ENCODE measurements at places on chromosomes 16 and 17. TPM values are rescaled to one million over a fixed set of nuclear protein-coding genes. Genes with fewer than 3 reads are reported as not detected.
A peak's percentile ranks its signal among the peaks of the same experiment; 100 is the strongest.

DNA sequence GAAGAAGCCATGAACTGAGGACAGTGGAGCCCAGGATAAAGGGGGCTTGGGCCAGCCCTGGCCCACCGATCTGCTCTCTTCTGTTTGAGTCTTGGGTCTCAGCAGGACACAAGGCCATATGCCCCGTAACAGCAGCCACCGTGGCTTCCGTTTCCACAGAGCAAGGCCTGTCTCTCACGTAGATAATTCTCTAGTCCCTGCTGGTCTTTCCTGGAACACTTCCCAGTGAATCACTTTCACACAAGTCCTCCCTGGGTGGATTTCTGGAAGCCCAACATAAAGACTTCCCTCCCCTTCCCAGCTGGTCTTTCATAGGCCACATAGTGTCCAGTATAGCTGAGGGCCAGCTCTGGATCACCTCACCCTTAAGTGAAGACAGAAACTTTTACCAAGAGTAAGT, 19.9 kb upstream of the C16orf78 start:
- DNase-seq: no peak

DNA sequence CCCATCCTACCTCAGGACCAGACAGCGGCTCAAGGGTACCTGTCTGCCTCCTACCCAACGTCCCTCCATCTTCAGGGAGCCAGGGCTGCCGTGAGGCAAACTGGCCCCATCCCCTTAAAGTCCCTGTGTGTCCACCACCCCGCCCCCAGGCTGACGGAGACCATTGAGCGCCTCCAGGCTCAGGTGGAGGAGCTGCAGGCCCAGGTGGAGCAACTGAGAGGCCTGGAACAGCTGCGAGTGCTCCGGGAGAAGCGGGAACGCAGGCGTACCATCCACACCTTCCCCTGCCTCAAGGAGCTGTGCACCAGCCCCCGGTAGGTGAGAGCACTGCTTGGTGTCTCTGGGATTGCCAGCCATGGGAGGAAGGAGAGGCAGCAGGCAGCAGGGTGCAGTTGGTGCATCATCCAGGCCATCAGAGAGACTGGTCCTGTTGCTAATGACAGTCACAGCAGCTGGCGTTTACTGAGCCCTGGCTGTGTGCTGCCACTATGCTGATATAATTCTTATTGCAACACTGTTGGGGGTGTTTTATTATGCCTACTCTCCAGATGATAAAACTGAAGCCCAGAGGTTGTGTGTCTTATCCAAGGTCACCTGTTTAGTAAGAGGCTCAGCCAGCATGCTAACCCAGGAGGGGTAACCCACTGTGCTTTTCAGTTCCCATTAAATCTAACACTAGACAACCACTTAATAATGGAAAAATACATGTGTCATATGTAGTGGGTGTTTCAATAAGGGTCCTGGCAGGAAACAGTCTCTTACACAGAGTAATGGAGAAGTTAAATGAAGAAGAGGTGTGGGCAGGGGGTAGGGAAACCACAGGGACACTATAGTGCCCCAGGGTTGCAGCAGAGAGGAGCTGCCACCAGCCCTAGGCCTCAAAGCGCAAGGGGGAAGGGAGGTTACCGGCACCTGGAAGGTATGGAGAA, 10.3 kb upstream of the MRPL58 start:
- DNase-seq: no peak

GRCh38 chr16:14205666-14206065, 134.5 kb downstream of the MRTFB start:
- no peak for DNase-seq

GRCh38 chr16:180681-181564, 664 bp downstream of the HBQ1 start:
- DNase-seq: peak; percentile 88

- DNase-seq: no peak
These were observed at the start of gene PRSS21 for GRCh38 chr16:2816751-2817339. Gene PRSS21, plus strand, starts transcription at chr16:2817237. Its CDS starts 32 bp downstream, at chr16:2817269.

- no peak for DNase-seq
These were observed 8.6 kb downstream of the ADGRG1 start for GRCh38 chr16:57637020-57637419.

DNA sequence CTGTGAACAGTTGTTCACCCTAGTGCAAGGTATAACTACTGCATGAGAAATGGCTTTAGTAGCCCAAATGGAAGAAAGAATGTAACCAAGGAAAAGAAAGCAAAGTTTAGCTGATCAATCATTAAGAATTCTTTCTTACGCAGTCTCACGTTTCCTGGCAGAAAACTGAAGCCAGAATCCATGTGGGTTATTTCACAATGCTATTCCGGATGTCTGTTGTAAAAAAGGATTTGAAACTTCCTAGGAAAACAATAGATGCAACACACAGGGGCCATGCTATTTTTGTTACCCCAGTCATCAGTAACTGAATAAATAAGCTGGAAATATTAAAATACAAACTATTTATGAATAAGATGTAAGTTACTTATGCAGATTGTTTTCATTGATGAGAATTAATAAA, 802.5 kb downstream of the CDH8 start:
- DNase-seq: no peak

GRCh38 chr16:51696376-51696775, 545.3 kb upstream of the SALL1 start:
- DNase-seq: no peak

DNA sequence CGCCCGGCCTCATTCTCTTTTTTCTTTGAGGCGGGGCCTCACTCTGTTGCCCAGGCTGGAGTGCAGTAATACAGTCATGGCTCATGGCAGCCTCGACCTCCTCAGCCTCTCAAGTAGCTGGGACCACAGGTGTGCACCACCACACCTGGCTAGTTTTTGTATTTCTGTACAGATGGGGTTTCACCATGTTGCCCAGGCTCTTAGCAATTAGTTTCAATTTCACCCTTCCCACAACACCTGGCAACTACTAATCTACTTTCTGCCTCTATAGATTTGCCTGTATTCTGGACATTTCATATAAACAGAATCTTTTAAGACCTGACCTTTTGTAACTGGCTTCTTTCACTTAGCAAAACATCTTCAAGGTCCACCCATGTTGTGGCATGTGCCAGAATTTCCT, 8.0 kb upstream of the NT5M start:
- DNase-seq: no peak

DNA sequence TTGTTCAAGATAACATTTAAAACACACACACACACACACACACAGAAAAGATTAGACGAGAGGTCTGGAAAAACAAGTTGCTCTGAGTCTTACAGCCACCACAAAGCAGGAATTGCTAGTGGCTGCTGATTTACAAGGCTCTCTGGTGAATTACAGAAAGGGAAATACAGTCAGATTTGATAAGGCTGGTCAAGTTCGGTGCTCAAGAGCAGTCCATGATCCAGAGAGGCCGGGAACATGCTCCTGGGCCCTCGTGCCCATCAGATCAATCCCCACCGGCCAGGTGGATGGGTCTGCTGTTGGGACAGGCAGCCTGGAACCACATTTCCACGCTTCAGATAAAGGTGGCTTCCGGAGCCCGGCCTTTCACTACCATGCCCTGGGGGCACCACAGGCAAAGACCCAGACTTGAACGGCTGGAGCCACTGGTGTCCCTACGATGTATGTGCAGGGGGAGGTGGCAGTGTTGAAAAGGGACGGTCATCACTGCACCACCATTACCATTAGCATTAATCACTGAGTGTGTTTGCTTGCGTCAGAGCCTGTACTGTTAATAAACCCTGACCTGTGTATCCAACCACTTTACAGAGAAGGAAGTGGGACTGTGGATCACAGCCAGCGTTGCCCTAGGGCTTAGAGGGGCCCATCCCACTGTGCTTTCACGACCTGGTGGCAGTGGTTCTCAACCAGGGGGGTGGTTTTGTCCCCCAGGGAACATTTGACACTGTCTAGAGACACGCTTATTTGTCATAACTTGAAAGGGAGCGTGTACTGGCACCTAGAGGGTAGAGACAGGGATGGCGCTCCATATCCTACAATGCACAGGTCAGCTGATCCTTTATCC, 95.1 kb downstream of the XYLT1 start:
- no peak for DNase-seq

GRCh38 chr16:47939680-47940079, 216.1 kb downstream of the ABCC12 start:
- DNase-seq: no peak

GRCh38 chr17:48439110-48439850, 9.3 kb upstream of the SKAP1 start:
- no peak for DNase-seq

- no peak for DNase-seq
These were observed 8.6 kb downstream of the CHMP6 start for GRCh38 chr17:81000334-81000630.

Gene CBFB
- 91.4 TPM for total RNA-seq

Gene HS3ST3A1
- not detected for total RNA-seq

Gene SLC2A4
- not detected for total RNA-seq

Gene LRRC37A
- 9.7 TPM for total RNA-seq

Gene PRR15L
- not detected for total RNA-seq

Gene SMIM22
- total RNA-seq: not detected

Gene ACSM2A
- not detected for total RNA-seq

Gene ZFPM1
- 10.8 TPM for total RNA-seq

Gene RND2
- 0.16 TPM for total RNA-seq

Gene KRT27
- not detected for total RNA-seq

Data from naive thymus-derived CD8-positive, alpha-beta T cell (primary cell).